NB4 (cell line): ENCODE measurements at places on chromosomes 13 and 19.
A peak's percentile ranks its signal among the peaks of the same experiment; 100 is the strongest.

DNA sequence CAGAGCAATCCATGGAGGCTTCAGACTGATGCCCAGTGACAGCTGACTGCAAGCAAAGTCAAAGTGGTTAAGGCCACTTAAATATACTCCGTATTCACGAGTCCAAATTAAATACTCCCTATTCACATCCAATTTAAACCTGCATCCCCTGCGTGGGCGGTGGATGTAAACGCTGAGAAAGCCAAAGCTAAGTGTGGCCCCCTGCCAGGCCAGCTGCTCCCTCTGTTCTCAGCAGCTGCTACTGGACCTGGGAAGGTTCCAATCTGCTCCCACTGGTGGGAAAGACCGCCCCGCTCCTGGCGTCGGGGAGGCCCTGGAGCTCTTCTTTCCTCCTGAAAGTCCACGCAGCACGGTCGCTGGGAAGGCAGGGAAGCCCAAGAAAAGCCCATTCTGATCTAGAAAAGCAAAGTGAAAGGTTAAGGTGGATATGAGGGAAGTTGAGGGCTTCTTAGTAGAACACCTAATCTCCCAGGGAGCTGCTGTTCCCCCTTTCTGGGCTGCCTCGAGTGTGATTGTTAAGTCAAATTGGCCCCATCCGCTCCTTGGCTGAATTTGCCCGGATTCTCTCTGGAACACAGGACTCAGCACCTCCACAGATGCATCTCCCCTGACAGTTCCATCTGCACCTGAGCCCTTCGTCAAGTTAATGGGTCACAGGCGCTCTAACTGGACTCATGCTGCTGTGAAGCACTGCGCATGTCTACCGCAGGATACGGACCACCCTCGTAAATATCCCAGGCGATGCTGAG is 205.5 kb downstream of the USP12 start:
- DNase-seq = no peak

- DNase-seq = no peak
These were observed 11.3 kb downstream of the PLEKHF1 start for GRCh38 chr19:29676586-29676985.

DNA sequence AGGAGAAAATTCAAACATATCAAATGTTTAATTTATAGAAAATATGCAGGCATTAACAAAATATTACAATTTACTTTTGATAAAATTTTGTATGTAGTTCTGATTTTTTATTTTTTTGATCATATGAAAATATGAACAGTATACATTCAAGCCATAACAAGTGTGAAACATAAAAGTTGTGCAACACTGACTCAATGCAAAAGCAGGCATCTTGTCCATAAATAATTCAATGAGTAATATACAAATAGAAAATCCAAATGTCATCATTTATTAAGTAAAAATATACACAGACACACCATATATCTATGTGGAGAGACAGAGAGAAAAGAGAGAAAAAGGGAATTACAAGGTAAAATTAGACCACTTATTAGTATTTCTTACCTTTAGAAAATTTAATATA is 1183.9 kb downstream of the SLITRK1 start:
- DNase-seq = no peak

DNA sequence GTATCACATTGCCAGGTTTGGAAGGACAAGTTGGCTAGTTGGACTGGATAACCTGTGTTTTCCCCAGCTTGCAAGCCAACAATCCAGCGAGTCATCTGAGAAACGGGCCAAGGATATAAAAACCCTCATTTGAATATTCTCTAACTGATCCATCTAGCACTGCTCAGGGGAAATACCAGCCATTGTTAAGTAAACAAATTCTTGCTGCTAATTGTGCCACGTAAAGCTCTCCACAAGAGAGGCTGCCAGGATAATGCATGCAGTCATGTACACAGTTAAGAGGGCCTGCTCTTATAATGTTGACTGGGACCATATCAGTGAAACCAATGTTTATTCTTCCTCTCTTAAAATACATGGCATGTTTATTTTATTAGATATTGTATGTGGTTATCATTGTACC is 663.2 kb upstream of the SGCG start:
- no peak for DNase-seq

GRCh38 chr13:46804391-46804815 is 7.4 kb upstream of the ESD start:
- DNase-seq = no peak

GRCh38 chr13:73913079-73913740 is 221.0 kb downstream of the KLF12 start:
- DNase-seq = no peak

DNA sequence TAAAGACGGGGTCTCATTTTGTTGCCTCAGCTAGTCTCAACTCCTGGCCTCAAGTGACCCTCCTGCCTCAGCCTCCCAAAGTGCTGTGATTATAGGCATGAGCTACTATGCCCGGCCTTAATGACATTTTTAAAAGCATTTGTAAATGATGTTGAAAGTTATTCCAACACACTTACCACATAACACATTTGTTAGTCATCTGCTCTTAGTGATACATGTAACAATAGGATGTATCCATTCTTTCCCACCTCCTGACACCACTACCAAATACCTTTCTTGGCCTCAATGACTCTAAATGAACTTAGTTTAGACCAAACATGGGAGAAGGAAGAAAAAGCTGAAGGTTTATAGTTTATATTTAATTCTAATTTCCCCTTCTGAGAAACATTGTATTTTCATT is 59.8 kb upstream of the MEDAG start:
- DNase-seq = no peak

GRCh38 chr13:44058624-44059215 is 179.0 kb downstream of the LACC1 start:
- DNase-seq = no peak

GRCh38 chr19:50512112-50512998 is 1.4 kb downstream of the ASPDH start:
- no peak for DNase-seq

GRCh38 chr13:56314765-56315164 is 826.0 kb upstream of the PRR20A start:
- no peak for DNase-seq

DNA sequence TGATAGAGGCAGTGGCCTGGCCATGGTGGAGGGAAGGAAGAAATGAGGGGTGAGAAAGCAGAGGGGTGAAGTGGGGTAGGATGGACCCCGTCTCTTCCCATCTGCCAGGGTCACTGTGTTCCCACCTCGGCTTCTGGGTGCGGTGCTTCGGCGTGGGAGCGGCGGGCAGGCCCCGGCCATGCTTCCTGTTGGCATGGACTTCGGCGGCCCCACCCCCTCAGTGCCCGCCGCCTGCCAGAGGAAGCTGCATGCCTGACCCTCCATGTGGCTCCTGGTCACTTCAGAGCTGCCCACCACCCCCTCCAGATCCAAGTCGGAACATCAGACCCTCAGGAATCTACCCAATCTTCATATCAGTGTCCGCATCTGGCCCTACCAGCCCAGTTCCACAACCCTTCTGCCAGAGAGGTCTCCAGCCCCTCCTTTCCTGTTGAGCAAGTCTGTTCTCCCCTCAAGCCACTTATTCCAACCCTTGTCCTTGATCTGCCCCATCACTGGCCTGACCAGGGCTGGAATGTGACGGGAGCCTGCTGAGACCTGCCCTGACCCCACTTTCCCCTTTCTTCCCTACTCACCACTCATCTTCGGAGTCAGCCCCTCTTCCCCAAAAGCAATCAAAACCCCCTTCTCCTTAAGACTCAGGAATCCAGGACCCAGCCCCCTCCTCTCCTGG is 1.5 kb downstream of the KCNN4 start:
- DNase-seq = peak; percentile 42

DNA sequence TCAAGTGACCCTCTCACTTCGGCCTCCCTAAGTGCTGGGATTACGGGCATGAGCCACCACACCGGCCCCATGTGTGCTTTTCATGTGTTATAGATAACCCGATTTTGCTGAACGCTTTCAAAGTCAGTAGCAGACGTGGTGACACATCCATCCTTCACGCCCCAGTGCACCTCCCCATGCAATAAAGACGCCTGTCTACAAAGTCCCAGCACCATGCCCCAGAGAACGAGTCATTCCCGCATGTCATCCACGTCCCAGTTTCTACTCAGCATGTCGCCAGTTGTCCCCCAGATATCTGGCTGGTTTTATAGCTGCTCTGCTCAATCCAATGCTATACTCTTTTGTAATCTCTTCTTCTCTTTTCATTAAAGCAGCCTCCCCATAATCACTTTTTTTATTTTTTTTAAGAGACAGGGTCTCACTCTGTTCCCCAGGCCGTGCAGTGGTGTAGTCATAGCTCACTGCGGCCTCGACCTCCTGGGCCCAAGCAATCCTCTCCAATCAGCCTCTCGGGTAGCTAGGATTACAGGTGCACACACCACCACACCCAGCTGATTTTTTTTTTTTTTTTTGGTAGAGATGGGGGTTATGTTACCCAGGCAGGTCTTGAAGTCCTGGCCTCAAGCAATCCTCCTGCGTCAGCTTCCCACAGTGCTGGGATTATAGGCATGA is 42.5 kb downstream of the DNM2 start:
- DNase-seq = peak; percentile 68

DNA sequence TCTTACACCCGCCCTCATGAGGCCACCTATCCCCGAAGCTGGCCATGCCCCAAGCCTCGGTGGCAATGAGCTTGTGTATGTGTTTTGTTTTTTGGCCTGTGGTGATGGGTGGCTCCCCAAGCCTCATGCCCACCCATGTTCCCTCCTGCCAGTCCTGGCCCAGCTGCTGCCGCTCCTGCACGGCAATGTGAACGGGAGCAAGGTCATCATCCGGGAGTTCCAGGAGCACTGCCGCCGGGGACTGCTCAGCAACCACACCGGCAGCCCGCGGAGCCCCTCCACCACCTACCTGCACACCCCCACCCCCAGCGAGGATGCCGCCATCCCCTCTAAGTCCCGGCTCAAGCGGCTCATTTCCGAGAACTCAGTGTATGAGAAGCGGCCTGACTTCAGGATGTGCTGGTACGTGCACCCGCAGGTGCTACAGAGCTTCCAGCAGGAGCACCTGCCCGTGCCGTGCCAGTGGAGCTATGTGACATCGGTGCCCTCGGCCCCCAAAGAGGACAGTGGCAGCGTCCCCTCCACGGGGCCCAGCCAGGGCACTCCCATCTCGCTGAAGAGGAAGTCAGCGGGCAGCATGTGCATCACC is 24.6 kb downstream of the UBXN6 start:
- no peak for DNase-seq

DNA sequence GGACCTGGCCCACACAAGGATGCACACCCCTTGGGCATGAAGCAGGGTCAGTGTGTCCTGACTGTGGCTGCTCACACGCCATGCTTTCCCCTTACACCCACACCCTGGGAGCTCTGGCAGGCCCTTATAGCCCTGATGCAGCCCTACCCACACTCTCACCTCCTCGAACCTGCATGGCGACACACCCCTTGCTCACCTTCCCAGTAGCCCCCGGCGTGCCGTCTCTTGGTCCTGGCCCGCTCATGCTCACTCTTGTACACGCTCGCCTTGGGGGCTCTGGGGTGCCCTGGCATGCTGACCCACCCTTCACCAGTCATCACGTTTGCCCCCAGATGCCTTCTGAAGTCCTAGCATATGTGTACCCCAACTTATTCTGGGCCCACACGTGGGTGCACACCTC is 56.1 kb downstream of the MAP4K1 start:
- no peak for DNase-seq

DNA sequence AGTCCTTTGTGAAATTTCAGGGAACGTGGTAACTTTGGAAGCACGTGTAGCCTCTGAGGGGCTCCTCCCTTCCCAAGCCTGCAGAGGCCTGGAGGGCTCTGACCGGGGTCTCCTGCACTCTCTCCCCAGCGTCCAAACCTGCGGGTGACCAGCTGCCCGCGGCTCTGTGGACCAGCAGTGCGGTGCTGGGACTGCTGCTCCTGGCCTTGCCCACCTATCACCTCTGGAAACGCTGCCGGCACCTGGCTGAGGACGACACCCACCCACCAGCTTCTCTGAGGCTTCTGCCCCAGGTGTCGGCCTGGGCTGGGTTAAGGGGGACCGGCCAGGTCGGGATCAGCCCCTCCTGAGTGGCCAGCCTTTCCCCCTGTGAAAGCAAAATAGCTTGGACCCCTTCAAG is 2.7 kb upstream of the TPGS1 start:
- no peak for DNase-seq

DNA sequence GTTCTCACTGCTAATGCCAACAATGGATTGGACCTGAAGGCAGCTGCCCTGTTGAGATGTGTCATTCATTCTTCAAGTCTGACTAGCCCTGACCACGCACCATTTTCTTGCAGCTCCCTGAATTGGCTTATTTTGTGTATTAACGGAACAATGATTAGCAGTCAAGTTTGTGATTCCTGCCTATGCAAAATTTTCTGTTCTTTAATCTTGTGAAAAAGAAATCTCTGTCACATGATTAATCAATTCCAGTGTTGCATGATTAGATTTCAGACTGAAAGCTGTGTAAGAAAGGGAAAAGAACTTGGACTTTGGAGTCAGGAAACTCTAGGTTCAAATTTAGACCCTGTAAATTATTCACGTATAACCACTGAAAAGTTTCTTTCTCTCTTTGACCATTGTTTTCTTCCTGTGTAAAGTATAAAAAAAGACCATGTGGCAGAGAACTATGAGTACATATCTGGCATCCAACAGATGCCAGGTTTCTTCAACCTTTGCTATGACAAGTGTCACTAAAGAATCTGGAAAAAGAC is 64.5 kb upstream of the SLC10A2 start:
- no peak for DNase-seq

GRCh38 chr13:113655346-113656002 is 2.5 kb downstream of the ATP4B start:
- no peak for DNase-seq

- DNase-seq = no peak
These were observed 19.2 kb downstream of the SLC27A1 start for GRCh38 chr19:17489392-17490030.

DNA sequence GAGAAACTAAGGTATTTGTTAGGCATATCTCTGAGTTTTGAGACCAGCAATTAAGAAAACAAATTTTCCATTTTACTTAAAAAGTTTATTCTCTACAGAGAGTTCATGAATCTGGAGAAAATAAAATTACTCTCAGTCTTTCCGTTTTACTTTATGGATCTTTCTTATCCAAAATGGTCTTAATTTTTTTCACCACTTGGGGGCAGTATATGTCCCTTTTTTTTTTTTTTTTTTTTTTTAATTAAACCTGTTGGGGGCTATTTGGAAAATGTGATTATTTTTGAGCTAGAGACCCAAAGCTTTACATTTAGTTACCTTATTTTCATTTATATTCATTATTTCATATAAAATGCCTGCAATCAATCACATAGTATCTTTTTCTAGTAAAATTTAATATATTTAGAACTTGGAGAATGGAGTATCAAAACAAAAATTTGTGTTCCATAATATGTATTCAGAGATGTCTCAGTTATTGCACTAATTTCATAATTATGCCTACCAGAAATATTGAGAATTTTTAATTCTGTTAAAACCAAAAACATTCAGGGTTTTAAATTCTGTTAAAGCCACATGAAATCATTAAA is 27.1 kb downstream of the PIBF1 start:
- DNase-seq = peak; percentile 29

- no peak for DNase-seq
These were observed 344.1 kb upstream of the TSHZ3 start for GRCh38 chr19:31693131-31693932.

DNA sequence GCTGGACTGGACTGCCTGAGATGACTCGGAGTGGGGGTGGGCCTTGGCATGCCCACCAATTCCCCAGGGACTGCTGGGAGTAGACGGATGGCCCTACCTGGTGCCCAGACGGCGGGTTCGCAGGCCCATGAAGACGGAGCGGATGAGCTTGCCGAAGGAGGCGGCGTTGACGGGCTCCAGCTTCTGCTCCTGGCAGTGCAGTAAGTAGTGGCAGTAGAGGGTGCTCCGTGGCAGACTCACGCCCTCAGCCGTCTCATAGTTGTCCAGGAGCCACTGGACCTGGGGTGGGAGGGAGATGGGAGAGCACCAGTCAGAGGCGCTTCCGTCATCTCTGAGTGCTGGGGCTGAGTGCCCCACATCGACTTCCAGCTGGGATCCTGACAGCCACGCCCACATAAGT is 17.6 kb downstream of the DCAF15 start:
- DNase-seq = no peak

- no peak for DNase-seq
These were observed 167.1 kb upstream of the SOX1 start for GRCh38 chr13:111899714-111900389.
